SK-MEL-5 (cell line): ENCODE measurements at places on chromosomes 2 and 18.

- no peak for DNase-seq
Observed at GRCh38 chr2:237535385-237536082, 30.8 kb upstream of the PRLH start.

DNA sequence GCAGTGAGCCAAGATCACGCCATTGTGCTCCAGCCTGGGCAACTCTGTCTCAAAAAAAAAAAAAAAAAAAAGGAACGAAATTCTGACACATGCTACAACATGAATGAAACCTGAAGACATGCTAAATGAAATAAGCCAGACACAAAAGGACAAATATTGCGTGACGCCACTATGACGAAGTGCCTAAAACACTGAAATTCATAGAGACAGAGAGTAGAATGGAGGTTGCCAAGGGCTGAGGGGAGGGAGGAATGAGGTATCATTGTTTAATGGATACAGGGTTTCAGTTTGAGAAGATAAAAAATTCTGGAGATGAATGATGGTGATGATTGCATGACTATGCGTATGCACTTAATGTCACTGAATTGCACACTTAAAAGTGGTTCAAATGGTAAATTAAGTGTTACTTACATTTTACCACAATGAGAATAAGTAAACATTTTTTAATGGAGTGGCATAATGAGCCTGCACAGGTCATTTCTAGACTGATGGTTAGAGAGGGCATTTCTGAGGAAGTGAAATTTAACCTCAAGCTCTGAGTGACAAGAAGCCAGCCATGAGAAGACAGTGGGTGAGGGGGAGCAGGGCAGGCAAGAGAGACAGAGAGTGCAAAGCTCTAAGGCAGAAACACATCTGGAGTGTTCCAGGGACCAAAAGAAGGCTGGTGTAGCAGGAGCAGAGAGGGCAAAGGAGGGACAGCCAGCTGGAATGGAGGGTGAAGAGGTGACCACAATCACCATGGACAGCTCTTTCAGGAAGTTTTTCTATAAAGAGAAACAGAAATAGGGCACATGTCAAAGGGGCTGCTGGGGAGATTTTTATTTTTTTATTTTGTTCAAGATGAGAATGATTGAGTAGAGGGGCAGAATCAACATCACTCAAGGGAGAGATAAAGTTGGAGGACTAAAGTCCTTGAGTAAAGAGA is 20.6 kb upstream of the EXOC6B start:
- no peak for DNase-seq

DNA sequence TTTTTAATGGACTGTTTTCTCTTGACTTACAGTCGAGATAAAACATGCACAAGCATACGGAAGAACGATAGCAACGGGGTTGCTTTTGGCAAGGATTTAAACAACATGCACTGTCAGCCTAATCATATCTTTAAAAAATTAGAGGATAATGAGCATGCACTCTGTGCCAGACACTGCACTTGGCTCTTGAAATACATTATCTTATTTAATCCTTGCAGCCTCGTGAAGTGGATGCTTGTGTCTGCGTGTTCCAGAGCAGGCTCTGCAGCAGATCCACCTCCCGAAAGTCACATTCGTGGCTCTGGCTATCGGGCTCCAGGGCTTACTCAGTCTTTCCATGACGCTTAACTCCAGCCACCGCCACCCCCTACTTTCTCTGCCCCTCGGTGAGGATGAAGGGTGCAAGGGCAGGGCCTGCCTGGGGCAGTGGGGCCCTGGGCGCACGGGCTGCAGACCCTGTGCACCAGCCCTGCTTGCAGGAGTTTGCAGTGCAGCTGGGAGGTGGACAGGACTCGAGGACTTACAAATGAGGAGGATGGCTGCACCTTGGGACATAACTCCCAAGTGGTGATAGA is 61.7 kb downstream of the ACKR3 start:
- DNase-seq: no peak

- DNase-seq: no peak
Observed at GRCh38 chr2:69298261-69298660, 88.8 kb downstream of the GFPT1 start.

- DNase-seq: no peak
Observed at GRCh38 chr2:134011936-134012586, 241.8 kb upstream of the MGAT5 start.

DNA sequence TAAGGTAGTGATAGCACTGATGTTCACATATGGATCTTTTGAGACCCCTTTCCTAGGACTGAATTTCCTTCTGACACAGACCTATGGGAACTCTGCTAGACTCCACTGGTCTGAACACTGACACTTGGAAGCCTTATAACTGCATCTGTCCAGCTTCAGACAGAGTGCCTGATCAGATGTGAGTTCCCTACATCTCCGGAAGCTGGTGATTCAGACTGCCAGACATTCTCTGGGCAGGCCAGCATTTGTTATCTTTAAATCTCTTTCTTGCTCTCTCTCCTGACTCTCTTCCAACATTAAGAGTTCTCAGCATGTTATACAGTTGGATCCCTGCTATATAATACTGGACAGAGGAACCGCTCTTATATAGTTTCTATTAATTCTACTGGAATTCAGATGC is 408.5 kb downstream of the ZEB2 start:
- no peak for DNase-seq

DNA sequence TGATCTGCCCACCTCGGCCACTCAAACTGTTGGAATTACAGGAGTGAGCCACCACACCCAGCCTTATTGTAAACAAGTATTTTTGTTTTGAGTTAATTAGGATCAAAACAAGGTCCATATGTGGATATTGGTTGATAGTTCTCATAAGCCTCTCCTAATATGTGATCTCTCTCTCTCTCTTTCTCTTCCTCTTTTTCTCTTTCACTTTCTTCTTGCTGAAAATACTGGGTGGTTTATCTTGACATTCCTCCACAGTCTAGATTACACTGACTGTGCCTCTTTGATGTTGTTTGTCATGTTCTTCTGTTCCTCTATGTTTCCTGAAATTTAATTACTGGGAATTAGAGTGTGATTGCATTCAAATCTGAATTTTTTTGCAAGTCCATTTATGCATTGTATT is 547.5 kb upstream of the NRXN1 start:
- no peak for DNase-seq

- peak; percentile 22 for DNase-seq
Observed at GRCh38 chr2:55049821-55050099, 491 bp downstream of the RTN4 start.

DNA sequence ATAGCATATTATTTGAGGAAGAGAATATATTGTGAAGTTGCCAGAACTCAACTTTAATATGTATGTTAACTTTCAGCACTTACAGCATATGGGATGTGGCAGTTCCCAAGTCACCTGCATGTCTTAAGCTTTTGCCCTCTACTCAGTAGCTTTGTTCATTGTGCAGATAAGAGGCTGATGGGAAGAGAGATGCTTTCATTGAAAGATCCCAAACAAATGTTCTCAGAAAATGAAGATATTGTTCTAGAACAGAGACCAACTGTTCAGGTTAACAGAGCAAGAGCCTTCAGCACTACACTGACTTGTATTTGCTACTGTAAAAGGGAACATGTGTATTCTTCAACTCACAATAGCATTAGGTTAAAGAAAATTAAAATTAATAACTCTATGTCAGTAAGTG is 28.1 kb downstream of the GAREM1 start:
- peak; percentile 95 for DNase-seq

GRCh38 chr2:155310589-155310988 is 612.1 kb downstream of the KCNJ3 start:
- DNase-seq: peak; percentile 48

DNA sequence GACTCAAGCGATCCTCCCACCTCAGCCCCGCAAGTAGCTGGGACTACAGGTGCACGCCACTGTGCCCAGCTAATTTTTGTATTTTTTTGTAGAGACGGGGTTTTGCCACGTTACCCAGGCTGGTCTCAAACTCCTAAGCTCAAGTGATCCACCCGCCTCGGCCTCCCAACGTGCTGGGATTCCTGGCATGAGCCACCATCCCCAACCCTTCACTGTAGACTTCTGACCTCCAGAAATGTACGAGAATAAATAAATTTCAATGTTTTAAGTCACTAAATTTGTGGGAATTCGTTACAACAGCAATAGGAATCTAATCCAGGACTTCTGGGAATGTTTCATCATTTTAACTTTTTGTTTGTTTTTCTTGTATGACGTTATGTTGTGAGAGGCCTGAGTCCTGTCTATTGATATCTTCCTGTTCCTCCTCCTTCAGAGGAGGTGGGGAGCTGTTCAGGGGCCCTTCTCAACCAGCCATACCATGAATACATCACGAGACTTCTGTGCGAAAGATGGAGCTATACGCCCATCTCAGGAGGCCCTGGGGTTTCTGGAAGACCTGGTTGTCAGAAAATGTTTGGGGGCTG is 40.0 kb downstream of the TEX44 start:
- DNase-seq: no peak
